ENCODE measurements at places on chromosomes 3 and 15.

DNA sequence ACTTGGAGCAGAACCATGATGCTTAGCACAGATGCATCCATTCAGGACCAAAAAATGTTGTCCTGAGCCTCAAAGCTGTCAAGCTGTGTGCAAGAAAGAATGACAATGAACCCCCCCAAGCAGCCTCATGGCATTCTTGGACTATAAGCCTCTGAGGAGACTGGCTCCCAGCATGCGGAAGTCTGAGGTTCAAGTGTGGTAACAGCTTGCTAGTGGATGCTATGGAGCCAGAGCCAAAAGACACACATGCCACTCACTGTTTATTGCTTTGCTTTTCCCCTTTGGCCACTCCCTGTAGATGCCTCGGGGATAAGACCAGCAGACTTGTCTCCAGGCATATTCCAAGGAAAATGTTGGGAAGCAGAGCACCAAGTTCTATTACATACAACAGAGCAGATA is 38.2 kb upstream of the SNRK start:
- DNase-seq = no peak

- DNase-seq = no peak
Observed at GRCh38 chr3:21624524-21624923, 126.5 kb downstream of the ZNF385D start.

- DNase-seq = no peak
Observed at GRCh38 chr3:5006755-5007202, 27.5 kb downstream of the BHLHE40 start.

DNA sequence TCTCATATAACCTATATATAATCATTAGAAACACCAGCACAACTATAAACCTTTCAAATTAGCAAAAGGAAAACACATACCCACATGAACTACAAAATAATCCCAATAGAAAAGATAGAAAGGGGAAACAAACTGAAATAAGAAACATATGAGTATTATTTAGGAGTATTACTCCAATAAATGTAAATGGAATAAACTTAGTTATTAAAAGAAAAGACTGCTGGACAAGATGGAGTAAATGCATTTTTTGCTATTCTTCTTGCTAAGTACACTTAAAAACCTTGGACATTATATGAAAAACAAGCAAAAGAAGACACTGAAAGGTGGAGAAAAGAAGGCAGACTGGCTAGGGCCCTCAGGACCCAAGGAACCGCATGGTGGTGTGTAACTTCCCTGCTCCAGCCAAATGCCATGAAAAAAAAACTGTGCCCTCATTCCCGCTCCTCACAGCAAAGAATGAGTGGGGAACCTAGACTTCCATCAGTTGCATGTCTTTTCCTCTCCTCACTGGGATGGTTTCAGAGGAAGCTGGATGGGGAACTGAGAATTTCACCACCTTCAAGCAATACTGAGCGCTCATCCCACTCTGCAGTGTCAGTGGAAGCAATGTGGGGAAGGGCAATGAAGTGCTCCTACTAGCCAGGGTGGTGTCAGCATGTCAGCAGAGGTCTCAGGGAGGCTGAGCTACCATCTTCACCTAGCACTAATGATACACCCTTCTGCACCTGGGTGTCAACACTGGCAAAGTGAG is 43.7 kb upstream of the ADAMTS17 start:
- DNase-seq = no peak

GRCh38 chr15:60384053-60384452 is 13.7 kb downstream of the ANXA2 start:
- DNase-seq = no peak
